Articular chondrocyte of knee joint (primary cell): ENCODE measurements at places on chromosomes 6 and 20. TPM values are rescaled to one million over a fixed set of nuclear protein-coding genes. Genes with fewer than 3 reads are reported as not detected.

The GSTA2 gene
- total RNA-seq, result not detected in 2 replicates

The NTSR1 gene
- not detected in 2 replicates for total RNA-seq

The PSMG4 gene
- total RNA-seq, result 9.6 and 14.5 TPM in 2 replicates

The OPN5 gene
- total RNA-seq, result not detected in 2 replicates

The EFCAB8 gene
- 0.22 TPM in 1 of 2 replicates, not detected in the other for total RNA-seq

The NRSN1 gene
- not detected in 2 replicates for total RNA-seq

The NNAT gene
- total RNA-seq, result 0.13 and 0.32 TPM in 2 replicates

The BLCAP gene
- 30.2 and 33.7 TPM in 2 replicates for total RNA-seq

The MEI4 gene
- under 0.01 TPM in 2 replicates for total RNA-seq

The RAET1G gene
- total RNA-seq, result 4.4 and 9.4 TPM in 2 replicates

The DYNLT2 gene
- total RNA-seq, result 1.5 and 2.1 TPM in 2 replicates

The PNPLA1 gene
- 0.22 TPM in 1 of 2 replicates, not detected in the other for total RNA-seq

The PGC gene
- total RNA-seq, result not detected in 2 replicates

The RAB44 gene
- total RNA-seq, result under 0.01 and 0.13 TPM in 2 replicates

The CRISP3 gene
- not detected in 2 replicates for total RNA-seq

The CFAP61 gene
- not detected in 2 replicates for total RNA-seq

The FAM50B gene
- 5.0 and 7.6 TPM in 2 replicates for total RNA-seq

The HLA-DOB gene
- 0.32 TPM in 1 of 2 replicates, not detected in the other for total RNA-seq

The CST9L gene
- total RNA-seq, result not detected in 2 replicates

The ERVFRD-1 gene
- total RNA-seq, result not detected in 2 replicates

The MUCL3 gene
- total RNA-seq, result not detected in 2 replicates

The THBS2 gene
- total RNA-seq, result 75.6 and 121 TPM in 2 replicates

The SNTA1 gene
- 19.2 and 22.1 TPM in 2 replicates for total RNA-seq

The HLA-DRB5 gene
- total RNA-seq, result 0.32 TPM in 1 of 2 replicates, not detected in the other

The SLC17A3 gene
- total RNA-seq, result not detected in 2 replicates

The DIDO1 gene
- total RNA-seq, result 44.0 and 44.8 TPM in 2 replicates

The CST1 gene
- total RNA-seq, result not detected in 2 replicates
